ENCODE measurements at places on chromosomes 2 and 18. TPM values are rescaled to one million over a fixed set of nuclear protein-coding genes. Genes with fewer than 3 reads are reported as not detected.

Gene GNAL
- total RNA-seq, result 12.6 TPM

Gene GPR75
- 3.7 TPM for total RNA-seq

Gene CDK15
- 6.8 TPM for total RNA-seq

- no peak for DNase-seq
Measured at GRCh38 chr2:191143791-191144190, 7.0 kb downstream of the STAT4 start.

GRCh38 chr2:122366969-122367645 lies 611.7 kb downstream of the TSN start:
- no peak for DNase-seq

DNA sequence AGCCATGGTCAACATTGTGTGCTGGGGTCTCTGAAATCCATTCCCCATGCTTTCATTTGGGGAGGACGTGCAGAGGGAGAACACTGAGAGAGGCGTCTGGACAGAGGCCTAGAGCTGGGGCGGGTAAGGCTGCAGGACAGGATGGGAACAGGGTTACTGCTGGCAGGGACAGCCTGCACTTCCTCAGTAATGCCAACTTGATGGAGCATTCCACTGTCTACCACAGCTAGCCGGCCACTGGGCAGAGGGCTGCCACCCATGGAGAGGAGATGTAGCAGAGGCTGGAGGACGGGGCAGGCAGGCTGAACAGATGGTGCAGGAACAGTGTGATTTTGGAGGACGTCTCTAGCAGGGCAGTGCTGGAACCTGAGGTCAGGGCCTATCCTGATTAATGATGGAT lies 29.3 kb downstream of the MRPL33 start:
- no peak for DNase-seq

DNA sequence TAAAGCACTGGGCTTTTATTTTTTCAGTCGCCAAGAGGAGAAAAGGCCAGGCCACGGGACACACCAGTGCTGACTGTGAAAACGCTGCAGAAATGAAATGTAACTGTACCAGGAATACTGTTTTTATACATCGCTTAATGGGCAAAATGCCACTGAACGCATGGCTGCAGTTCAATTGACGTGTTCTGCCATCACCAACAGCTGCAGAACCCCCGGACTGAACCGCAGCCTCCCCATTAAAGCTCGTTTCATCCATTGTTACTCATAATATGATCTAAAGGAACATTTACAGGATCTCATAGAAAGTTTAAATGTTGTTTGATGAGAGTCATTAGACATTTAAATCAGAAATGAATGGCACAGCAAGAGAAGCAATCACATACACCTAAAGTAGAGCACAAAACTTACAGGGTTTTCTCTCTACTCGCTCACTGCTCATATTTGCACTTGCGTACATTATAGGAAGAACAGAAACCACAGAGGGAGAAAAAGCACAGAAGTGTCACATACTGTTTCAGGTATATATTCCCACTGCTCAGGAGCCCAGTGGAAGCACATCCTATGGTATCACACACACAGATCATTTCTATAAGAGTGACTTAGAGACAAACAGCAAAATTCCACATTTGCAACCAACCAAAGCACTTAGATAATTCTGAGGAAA lies 35.3 kb downstream of the TCF4 start:
- DNase-seq, result no peak

GRCh38 chr2:226795281-226796011 lies 4.2 kb downstream of the IRS1 start:
- no peak for DNase-seq
